ENCODE measurements at places on chromosomes 3 and 15.

DNA sequence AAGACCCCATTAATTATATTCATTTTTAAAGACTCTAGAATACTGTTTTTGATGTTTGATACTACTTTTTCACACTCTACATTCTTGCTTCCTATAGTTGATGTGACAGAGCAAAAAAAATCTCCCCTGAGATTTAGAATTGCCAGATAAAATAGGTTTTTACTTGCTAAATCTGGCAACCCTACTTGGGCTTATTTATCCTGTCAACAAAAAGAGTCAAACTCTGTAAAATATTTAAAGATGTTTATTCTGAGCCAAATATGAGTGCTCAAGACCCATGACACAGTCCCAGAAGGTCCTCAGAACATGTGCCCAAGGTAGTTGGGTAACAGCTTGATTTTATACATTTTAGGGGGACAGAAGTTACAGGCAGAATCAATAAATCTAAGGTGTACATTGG lies 72.3 kb downstream of the DAPK2 start:
- no peak for DNase-seq

GRCh38 chr15:75483961-75484360 lies 32.5 kb upstream of the SIN3A start:
- DNase-seq = no peak

DNA sequence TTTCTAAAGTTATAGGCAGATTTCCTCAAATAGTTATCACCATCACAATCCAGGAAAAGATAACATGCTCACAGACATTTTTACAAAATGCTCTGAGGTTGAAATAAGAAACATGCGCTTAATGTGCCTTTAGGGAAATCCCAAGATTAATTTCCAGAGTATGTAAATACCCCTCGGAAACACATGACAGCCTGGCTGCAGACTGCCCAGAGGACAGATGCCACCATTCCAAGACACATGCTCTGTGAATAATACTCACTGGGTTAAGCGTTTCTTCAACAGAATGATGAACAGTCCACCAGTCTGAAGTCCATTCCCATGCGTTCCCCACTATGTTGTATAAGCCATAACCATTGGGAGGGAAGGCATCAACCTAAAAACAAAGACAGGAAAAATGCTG lies 56.5 kb downstream of the SUMF1 start:
- no peak for DNase-seq

- no peak for DNase-seq
These were observed 44.5 kb downstream of the OXNAD1 start for GRCh38 chr3:16309558-16309957.

- no peak for DNase-seq
These were observed 181.1 kb downstream of the MYRIP start for GRCh38 chr3:39990532-39990931.

GRCh38 chr15:85795337-85796305 lies 896 bp upstream of the KLHL25 start:
- DNase-seq = no peak

- no peak for DNase-seq
These were observed 34.9 kb upstream of the CPOX start for GRCh38 chr3:98628317-98628716.
